ENCODE measurements at places on chromosomes 2 and 18.
A peak's percentile ranks its signal among the peaks of the same experiment; 100 is the strongest.

GRCh38 chr18:62258616-62259015 is 66.5 kb upstream of the TNFRSF11A start:
- DNase-seq = peak; percentile 4

DNA sequence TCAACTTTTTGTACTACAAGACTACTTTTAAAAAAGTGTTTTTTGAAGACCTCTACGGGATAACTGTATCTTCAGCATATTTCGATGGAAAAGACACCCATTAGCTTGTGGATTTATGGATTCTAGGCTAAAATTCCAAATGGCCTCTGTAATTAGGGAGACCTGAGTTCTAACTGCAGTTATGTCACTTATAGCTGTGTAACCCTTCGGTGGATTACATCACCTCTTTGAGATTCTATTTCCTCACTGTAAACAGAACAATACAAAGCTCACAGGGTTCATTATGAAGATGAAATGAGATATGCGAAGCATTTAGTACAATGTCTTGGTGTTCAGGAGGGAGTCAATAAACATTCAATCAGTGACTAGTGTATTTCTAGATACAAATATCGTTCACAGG is 24.2 kb downstream of the LMAN2L start:
- no peak for DNase-seq

GRCh38 chr2:182952741-182953450 is 85.4 kb downstream of the NCKAP1 start:
- no peak for DNase-seq

- no peak for DNase-seq
Measured at GRCh38 chr18:58186258-58186948, 142.4 kb downstream of the NEDD4L start.

DNA sequence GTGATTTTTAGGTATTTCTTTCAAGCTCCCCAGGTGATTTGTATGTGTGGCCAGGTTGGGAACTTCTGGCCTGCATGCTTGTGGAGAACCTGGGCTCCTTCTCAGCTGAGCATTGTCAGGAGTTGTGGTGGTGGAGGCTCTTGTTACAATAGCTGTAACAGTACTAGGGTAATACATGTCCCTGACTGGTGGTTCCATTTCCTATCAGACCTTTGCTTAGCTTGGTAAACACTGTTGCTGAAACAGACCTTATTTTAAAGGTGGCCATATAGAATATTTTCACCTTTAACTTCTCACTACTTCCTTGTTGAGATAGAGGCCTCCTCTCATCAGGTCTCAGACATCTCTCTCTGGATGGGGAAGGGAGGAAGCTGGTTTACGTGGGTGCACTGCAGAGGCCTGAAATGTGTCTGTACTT is 79.2 kb downstream of the SETBP1 start:
- DNase-seq = no peak

GRCh38 chr18:62751341-62751821 is 36.0 kb downstream of the PHLPP1 start:
- no peak for DNase-seq

- DNase-seq = no peak
Measured at GRCh38 chr2:53173091-53173490, 594.5 kb upstream of the CHAC2 start.

GRCh38 chr18:32424696-32425095 is 46.0 kb downstream of the GAREM1 start:
- no peak for DNase-seq

DNA sequence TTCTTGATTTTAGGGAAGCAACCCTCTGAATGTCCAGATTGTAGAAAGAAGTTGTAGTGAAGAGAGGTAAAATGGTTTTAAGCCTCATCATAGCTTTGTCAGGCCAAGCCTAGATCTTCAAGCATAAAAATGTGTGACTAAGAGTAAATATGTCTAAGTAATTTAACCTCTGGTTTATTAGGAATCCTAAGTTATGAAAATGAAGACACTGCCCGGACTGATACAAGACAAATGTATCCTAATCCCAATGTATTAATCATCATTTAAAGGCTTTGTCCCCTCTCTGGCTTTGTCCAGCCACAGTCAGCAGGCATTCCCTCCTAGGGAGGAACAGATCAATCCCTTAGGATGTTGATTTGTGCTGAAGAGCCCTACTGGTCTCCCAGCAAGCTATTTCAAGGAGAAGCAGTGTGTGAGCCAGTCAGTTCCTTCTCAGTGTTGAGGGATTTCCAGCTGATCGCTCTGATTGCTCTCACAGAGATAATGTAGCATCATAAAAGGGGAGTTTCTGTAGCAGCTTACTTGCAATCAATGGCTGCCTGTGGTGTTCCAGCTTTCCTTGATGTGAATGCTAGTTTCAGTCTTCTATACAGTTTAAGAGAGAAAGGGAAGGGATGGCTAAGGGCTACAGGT is 796.1 kb downstream of the EPHA4 start:
- no peak for DNase-seq

DNA sequence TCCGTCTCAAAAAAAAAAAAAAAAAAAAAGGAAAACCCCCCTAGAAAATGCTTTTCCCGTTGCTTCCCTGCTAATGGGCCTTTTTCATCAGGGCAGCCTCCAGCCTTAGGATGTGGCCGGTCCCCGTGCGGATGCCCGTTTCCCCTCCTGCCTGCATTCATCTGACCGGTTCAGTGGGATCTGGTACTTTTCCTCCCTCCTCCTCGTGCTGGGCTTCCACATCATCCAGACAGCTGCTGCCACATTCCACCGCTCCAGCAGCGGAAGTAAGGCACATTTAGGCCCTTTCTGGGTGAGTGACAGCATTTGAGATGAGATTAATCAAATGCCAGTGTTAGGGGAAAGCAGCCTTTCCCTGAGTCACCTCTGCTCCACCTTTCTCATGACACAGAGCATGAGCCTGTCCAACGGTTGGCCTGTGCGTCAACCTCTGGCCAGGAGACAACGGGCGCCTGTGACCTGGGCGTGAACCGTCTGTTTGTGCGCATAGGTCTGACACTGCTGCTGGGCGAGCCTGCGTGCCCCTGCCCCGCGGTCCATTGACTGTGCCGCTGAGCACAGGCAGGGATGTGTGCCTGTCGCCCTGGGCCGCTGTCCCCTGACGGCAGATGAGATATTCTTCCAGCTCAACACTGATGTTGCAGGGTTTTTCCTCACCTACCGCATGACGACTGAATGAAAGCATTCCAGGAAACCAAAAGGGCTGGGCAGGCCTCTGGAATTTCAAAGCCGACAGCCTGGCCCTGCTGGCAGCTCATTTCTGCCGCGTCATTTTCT is 174.0 kb downstream of the TGIF1 start:
- peak; percentile 94 for DNase-seq

- DNase-seq = no peak
Measured at GRCh38 chr2:60836491-60836890, 44.9 kb upstream of the REL start.

DNA sequence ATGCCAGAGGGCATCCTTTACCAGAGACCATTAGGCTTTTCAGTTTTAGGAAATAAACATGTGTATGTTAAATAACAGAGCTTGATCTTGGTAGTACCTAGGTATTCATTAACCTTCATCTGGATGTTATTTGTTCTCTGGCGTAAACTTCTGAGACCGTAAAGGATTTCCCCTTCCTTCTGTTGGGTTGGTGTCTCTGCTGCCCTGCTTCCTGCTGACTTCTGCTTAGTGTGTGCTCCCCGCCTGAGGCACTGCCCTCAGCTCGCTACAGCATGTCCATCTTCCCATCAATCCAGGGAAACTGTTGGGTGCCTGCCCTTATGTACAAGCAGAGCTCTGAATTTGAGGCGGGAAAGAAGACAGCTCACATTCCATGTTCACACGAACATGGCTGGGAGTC is 177.9 kb downstream of the TPGS2 start:
- DNase-seq = no peak

- DNase-seq = no peak
Measured at GRCh38 chr18:8611916-8612576, 2.8 kb downstream of the RAB12 start.

GRCh38 chr2:112794131-112794733 is 9.9 kb upstream of the IL1A start:
- peak; percentile 77 for DNase-seq

DNA sequence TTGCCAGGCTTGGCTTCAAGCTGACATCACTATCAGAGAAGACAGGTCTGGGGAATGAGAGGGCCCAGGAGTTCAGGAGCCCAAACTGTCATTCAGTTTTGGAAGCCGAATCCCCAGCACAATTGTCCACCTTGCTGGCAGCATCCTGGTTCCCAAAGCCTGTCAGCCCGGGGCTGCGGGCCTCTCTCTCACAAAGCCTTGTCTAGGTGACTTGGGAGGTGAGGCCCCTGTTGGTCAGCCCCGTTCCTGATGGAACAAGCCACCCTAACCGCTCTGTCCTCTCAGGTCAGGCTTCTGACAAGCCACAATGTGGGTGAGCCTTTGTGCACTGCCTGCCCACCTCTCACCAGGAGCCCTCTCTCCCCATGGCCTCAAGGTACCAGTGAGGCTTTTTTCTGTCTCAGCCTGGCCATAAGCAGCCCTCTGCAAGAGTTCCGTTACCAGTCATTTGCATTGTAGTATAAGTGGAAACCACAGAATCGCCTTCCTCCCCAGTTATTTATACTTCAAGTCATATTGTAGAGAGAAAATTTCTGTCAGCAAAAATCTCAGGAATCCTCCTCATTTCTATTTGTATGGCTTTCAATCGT is 100.6 kb downstream of the MSH2 start:
- no peak for DNase-seq

DNA sequence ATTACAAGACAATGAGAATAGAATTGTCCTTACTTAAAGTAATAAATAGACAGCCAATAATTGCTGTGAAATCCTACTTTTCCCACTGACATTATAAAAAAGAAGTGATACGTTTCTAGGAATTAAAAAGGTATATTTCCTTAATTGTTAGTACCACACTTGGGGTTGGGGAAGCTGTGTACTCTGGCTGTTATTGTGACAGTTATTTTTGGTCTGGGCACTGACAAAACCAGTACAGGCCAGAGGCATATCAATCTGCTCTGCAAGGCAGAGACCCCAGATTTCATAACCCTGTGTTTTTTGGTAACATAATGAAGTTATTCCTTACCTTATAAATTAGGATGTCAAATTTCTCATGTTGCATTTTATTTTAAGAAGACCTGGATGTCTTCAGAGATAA is 66.5 kb downstream of the RAB10 start:
- no peak for DNase-seq

GRCh38 chr2:48754874-48755273 is 650 bp downstream of the LHCGR start:
- DNase-seq = no peak

DNA sequence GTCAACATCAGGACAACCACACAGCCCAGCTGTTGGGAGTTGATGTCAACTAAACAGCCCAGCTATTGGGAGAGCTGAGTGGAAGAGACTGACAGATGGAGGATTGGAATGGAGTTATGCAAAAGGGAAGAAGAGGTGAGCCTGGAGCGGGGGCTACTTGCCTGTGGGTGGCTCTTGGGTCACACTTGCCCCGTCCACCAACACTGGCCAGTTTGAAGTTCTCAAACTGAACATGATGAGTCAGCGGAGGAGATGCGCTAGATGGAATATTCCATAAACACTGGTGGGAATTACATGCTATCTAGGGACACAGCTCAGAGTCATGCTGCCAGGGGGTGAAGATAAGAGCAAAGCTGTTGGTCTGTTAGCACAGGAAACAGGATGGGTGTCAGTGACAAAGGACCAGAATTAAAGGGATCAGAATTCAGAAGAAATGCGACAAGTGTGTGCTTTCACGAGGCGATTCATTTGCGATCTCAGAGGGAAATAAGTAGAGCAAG is 33.2 kb upstream of the AGAP1 start:
- peak; percentile 91 for DNase-seq

GRCh38 chr2:191565647-191566198 is 112.2 kb upstream of the NABP1 start:
- DNase-seq = peak; percentile 65
